DMS79 (cell line): ENCODE measurements at places on chromosomes 7 and 10.

- DNase-seq = no peak
Observed at GRCh38 chr7:107694386-107694785, 33.8 kb downstream of the SLC26A4 start.

GRCh38 chr10:13614530-13615332, 28.0 kb downstream of the PRPF18 start:
- no peak for DNase-seq

DNA sequence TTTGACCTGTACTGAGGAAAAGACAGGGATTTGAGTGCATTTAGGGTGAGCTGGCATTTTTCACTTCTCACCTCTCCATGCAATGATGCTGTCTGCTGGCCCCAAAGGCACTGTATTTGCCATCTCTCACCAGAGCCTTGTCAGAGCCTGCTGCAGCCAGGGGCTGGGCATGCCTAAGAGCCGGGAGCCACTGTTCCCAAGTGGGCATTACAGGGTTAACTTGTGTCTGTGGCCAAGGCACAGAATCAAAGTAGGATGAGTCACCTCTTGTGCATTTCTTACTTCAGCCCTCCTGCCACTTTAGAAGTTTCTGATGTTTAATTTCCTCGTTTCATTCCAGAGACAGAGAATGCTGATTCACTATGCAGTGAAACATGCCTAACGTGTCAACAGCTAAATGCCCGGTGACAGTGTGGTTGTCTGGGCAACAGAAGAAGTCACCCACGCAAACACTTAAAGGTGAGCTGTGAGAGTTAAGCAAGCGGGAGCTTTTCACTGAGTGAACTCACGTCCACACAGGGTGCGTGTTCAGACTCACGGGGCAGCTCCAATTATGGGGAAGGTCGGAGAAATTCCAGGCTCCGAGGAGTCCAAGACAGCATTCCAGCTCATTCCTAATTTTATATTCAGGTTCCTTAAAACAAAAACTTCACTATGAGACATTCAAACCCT, 57.1 kb upstream of the IGFBP3 start:
- DNase-seq = no peak

DNA sequence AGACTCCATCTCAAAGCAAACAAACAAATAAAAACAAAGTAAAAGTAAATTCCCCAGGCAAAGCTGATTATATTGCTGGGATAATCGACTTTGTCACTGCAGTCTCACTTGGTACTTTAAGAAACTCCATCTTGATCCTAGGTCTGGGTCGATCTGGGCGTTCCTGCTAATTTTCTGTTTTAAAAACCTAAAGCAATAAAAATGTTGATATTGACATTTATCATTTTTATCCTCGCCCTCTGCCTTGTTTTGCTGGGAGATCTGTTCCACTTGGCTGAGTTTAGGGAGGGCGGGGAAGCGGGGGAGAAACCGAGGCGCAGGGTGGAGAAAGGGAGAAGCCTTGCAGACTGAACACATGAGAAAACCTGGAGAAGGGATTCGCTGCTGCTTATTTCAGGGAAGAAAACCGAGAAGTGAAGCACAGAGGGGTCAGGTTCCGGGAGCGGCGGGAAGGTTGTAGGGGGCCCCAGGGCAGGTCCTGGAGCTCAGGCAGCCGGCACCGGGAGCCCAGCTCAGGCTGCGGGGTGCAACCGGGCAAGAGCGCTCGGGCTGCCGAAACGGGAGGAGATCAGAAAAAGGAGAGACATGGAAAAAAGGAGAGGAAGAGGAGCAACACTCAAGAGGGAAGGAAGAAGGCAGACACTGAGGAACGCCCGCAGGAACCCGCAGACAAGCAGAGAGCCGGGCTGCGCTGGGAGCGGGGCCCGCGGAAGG, 27.3 kb upstream of the KMT2C start:
- peak; percentile 54 for DNase-seq

DNA sequence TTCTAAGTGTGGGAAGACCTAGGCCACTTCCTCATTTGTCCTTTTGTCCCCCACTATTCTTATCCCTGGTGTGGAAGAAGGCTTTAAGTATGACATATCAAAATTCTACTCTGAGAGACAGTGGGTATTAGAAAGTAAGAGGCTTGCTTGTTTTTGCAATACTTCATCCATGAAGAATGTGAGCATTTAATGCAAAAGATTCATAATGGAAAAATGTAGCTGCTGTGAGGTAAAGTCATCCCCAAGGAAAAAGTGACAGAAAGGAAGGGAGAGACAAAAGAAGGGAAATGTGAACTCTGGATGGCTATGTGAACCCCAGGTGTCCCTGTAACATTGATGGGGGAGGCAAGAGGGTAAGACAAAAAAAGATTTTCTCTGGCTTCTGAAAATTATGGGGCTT, 607.5 kb downstream of the SORCS1 start:
- DNase-seq = no peak

GRCh38 chr10:49627644-49628247, 13.9 kb downstream of the CHAT start:
- no peak for DNase-seq
